ENCODE measurements at places on chromosomes 1 and 21. TPM values are rescaled to one million over a fixed set of nuclear protein-coding genes. Genes with fewer than 3 reads are reported as not detected.

Gene SLC1A7
- 0.23 TPM for total RNA-seq

Gene TMCC2
- 27.7 TPM for total RNA-seq

Gene KCNQ4
- total RNA-seq, result 8.6 TPM

Gene TRIM17
- total RNA-seq, result 4.6 TPM

Gene OBSCN
- total RNA-seq, result 139 TPM

Gene FYB2
- total RNA-seq, result 1.3 TPM

Gene LHX8
- total RNA-seq, result not detected

Gene KRTAP11-1
- 0.41 TPM for total RNA-seq

Gene CD34
- total RNA-seq, result 43.6 TPM

Gene C1QC
- total RNA-seq, result 40.5 TPM

Gene HAO2
- total RNA-seq, result 30.5 TPM

Gene CNTN2
- 1.8 TPM for total RNA-seq

Gene KRTAP19-3
- not detected for total RNA-seq

Gene CASQ1
- total RNA-seq, result 103 TPM

Gene GCSAML
- total RNA-seq, result 0.41 TPM

Gene INSRR
- 1.9 TPM for total RNA-seq

Gene SAMSN1
- 6.2 TPM for total RNA-seq

Gene CHIA
- total RNA-seq, result not detected

Gene ANKRD65
- total RNA-seq, result 6.9 TPM

Gene EIF2D
- 59.8 TPM for total RNA-seq

Gene GNG4
- 2.6 TPM for total RNA-seq

Gene CASQ2
- 70.6 TPM for total RNA-seq

Gene IFI44L
- 8.1 TPM for total RNA-seq

Gene CAMK1G
- total RNA-seq, result 2.7 TPM

Gene CYP4A22
- total RNA-seq, result 0.47 TPM

Gene GNG12
- 81.9 TPM for total RNA-seq

Gene TLCD4
- 10.0 TPM for total RNA-seq

Gene F3
- total RNA-seq, result 35.3 TPM

Gene BRDT
- not detected for total RNA-seq

Gene ACTL8
- not detected for total RNA-seq

Measured in metanephros (tissue), 2 donors.